ENCODE measurements at places on chromosomes 1 and 21.

- DNase-seq: no peak
Measured at GRCh38 chr1:14925336-14926136, 228.0 kb upstream of the TMEM51 start.

DNA sequence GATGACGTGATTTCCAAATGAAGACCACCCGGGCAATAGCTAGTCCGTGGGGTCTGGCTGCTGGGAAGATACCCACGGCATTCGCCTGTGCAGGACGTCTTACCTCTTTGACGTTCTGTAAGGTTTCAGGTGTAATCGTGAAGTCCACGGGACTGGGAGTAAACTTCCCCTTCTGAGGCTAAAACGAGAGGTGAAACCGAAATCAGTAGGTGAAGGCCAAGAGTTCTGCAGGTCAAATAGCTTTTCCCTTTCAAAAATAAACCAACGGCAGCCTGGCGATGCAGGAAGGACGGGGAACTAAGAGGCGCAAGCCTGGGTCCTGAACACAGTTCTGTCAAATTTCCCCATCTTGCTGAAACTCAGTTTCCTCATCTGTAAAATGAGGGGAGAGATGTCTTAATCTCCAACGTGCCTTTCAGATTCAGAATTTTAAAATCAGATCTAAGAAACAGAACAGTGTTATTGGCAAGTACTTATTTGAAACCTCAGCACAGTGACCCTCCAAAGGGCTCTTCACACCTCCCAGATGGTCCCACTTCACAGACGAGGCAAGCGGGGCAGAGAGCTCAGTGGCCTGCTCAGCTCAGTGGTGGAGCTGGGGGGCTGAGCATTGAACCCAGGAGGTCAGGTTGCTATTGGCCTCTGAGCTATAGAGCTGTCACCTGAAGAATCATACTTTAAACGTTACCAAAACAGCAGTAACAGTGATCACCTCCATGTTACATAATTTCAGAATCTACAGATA, 34.7 kb downstream of the VPS26C start:
- no peak for DNase-seq

DNA sequence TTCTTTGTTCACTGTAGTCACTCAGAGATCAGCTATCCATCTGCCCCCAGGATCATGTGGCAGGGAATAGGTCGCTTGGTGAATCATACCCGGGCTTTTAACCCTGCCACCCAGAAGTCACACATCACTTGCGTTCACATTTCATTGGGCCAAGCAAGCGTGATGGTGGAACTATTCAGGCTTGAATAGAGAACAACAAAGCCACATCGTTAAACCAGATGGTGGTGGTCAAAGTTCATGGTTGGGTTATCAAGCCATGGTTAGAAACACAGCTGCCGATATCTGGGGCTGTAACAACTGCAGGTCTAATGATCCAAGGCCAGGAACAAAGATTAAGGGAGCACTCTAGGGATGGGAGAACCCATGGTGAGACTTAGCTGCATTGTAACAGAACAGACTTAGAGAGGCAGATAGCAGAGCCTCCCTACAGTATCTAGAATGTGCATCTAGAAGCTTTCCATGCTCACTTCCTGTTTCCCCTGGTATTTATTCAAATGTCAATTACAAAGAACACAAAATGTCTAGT, 40.0 kb upstream of the PTPRC start:
- peak; percentile 94 for DNase-seq

GRCh38 chr1:206025283-206025820, 1.7 kb upstream of the CTSE start:
- DNase-seq: no peak

GRCh38 chr1:52037402-52037814, 3.8 kb upstream of the KTI12 start:
- DNase-seq: peak; percentile 62

GRCh38 chr1:180278596-180279395, 48.7 kb downstream of the LHX4 start:
- DNase-seq: no peak

DNA sequence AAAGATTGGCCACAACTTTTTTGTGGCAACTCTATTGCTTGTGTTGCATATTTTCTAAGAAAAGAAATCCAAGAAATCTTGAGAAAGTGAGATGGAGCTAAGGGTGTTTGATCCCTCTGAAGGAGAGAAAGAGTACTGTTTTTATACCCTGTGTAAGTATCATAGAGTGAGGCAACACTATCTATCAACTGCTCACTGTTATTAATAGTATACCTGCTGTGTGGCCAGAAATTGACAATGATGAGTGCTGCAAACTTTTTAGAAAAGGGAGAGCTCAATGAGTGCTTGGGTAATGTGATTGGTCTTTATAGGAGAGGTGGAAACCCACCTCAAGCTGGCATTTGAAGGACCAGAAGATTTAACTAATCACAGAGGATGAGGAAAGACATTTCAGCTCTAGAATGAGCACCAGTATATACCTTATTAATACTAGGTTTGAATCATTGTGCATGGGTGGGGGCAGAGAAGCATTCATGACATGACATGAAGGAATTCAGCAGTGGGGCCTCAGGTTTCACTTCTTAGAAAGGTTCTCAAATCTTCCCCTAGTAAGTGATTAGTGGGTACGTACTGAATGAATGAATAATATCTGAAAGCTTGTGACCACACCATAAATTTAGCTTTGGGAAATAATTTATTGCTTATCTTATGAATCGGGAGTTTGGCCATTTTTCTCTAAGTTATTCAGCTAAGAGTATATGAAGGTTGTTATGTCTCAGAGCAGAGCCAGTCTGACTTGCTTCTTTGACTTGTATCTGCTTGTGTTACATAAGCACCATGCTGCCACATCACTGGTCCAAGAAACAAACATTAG, 169.2 kb upstream of the SGIP1 start:
- peak; percentile 62 for DNase-seq

DNA sequence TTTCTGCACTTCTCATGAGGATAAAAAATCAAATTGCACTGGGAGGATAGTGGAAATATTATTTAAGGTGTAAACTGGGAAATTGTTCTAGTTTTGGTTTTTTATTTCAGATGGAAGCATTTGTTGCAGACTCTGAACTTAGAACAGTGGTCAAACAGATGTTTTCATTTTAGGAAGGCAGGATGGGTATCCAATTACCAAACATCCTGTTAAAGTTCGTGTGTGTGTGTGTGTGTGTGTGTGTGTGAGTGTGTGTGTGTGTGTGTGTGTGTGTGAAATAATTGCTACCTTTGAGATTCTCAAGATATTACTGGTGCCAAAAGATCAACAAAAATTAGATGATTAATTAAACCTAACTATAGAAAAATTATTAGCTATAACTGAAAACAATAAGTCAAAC, 24.3 kb upstream of the DUSP10 start:
- peak; percentile 49 for DNase-seq

DNA sequence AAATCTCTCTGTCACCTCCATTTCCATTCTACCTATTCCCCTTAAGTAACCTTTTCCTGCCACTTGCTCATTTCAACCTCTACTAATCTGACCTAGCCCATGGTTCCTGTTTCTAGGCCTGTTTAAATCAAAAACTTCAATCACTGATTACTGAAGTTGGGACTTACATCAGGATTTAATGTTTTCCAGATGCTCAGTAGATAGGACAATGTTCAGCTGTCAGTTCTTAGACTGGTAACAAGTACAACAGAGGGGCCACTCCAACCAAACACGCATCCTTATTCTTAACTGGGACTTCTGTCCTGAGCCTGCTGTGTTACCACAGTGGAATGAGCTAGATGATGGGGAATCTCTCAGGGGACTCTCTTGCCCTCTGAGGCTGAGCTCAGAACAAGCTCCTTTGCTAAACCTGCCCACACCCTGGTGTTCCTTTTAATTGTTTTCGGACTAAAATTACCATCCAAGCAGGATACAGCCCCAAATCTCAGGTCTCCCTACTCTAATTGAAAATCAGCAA, 974.6 kb downstream of the TTLL7 start:
- DNase-seq: no peak

DNA sequence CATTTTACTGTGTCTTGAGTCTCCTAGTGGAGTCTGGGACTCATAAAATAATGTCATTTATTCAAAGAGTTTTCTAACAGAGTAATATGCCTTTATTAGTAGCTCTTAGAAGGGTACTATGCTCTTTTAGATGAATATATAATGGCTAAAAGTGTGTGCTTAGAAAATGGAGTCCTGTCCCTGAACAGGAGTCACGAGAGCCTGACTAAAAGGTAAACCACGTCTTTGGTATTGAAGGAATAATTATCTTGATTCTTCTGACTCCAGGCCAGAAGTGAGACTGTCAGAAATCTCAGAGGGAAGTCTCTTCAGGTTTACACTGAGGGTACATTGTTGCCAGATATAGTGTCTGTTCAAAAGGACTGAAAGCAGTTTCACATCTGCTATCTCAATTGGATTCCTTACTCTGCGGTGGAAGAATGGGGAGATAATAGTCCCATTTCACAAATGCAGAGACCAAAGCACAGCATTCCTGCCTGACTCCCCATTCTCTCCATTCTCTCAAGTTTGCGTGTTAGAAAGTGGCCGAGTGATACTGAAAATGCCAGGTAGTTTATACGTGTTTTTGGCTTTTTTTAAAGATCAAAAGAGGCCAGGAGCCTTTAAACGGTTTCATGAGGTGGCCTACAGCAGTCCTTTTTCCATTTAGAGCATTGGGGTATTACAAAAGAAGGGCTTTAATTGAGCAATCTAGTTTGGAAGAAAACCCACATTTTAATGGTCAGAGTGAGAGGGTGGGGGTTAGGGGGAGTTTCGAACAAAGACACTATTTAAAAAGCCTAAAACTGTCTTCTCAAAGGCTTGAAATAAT, 176.6 kb downstream of the VPS13D start:
- DNase-seq: no peak

- DNase-seq: no peak
Measured at GRCh38 chr1:61506944-61507500, 217.9 kb downstream of the TM2D1 start.

- peak; percentile 11 for DNase-seq
Measured at GRCh38 chr1:38789498-38790169, 69.9 kb downstream of the RRAGC start.

- DNase-seq: peak; percentile 97
Measured at GRCh38 chr1:171794085-171794484, 12.6 kb downstream of the METTL13 start.

GRCh38 chr1:55474168-55474786, 259.1 kb upstream of the USP24 start:
- peak; percentile 49 for DNase-seq

DNA sequence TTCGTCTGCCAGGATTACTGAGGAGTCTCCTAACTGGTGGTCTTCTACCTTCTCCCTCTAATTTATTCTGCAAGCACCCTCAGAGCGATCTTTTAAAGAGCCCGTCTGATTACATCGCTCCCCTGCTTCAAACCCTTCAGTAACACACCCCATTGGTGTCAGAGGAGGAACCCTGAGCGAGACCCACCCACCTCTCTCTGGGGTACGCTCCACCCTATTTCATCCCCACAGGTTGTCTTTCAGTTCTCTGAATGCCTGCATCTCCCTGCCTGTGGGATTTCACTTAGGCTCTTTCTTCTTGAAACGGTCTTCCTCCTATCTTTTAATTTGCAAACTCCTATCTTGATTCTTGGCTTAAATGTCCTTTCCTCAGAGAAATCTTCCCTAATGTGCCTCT, 39.4 kb downstream of the C1orf21 start:
- DNase-seq: no peak

- peak; percentile 72 for DNase-seq
Measured at GRCh38 chr1:183069562-183070216, 46.5 kb downstream of the LAMC1 start.

GRCh38 chr1:168887381-168887780, 158.4 kb upstream of the DPT start:
- DNase-seq: no peak

DNA sequence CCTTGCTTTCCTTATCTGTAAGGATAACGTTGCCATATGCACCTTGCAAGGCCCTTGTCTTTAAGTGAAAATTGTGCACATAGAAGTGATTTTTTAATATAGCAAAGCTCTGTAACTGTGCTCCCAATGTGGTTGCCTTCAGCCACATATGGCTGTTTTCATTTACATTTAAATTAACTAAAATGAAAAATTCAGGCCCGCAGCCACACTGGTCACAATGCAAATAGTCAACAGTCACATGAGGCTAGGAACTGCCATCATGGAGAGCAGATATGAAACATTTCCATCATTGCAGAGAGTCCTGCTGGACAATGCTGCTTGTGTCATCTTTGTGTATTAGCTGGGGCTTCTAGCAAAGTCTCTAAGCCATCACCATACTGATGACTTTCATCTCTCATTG, 83.4 kb downstream of the PGBD5 start:
- no peak for DNase-seq

GRCh38 chr1:2784854-2785630, 16.5 kb downstream of the TTC34 start:
- no peak for DNase-seq

- DNase-seq: no peak
Measured at GRCh38 chr1:38296047-38296446, 249.5 kb upstream of the POU3F1 start.

GRCh38 chr1:66214901-66215300, 319.1 kb upstream of the SGIP1 start:
- DNase-seq: no peak

DNA sequence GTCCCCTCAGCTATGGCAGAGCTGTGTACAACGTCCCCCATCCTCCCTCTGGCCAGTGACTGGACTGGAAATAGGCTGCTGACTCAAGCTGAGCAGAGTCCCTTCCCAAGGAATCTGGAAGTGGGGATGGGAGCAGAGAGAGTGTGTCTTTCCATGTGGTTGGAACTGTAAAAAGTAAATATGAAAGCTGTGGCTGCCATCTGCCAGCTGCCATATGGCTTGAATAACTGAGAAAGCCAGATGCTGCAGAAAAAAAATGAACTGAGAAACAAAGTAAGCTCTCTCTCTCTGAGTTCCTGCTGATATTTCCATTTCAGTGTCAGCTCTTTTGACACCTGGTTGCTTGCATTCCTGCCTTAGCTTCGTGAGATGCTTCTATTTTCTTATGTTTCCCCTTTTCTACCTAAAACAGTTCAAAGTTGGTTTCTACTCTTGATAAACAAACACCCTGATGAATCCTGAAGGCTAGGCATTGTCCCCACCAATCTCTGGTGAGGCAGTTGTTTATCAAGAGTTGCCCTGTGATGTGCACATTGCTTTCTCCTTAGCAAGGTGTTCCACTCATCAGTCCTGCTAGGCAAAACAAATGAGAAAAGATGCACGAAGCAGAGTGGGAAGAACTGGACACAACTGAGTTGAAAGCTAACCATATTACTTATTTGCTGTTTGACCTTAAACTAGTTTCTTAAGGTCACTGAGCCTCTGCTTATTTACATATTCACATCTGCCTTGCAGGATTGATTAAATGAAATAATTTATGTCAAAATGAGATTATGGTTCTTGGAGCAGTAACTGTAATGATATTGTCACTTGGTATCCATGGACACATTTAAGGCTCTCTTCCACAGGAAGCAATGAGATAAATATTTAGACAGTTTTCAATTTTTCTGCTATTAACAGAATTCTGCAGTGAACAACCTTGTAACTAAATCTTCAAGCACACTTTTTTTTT, 16.6 kb upstream of the DR1 start:
- DNase-seq: no peak

GRCh38 chr21:37759777-37760176, 156.5 kb downstream of the KCNJ6 start:
- no peak for DNase-seq

DNA sequence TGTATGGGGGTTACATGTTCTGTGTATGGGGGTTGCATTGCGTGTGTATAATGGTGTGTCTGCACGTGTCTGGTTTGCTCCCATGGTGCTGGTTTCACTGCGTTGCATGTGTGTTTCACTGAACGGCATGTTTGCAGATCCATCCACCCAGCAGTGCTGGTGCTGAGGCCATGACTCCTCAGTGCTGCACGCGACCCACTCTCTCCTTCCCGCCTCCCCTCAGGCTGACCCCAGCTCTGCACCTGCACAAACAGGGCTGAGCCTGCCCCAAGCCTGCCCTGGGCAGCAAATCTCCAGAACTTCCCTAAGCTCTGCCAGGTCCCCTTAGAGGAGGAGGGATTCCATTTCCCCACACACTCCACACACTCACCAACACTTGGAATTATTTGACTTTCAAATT, 18.7 kb downstream of the ACTRT2 start:
- DNase-seq: no peak

All from M059J (cell line).